Thoracic aorta (tissue), 2 donors: ENCODE measurements at places on chromosomes 3 and 15. TPM values are rescaled to one million over a fixed set of nuclear protein-coding genes. Genes with fewer than 3 reads are reported as not detected.

- DNase-seq, result no peak
- H3K27ac ChIP-seq, result no peak overlapping the region
- H3K36me3 ChIP-seq, result peaks cover 3% of the 10 kb centered on the region
- H3K4me3 ChIP-seq, result no peak overlapping the region
- peaks cover 40% of the 10 kb centered on the region for H3K4me1 ChIP-seq
Observed at GRCh38 chr15:98838387-98839259, 169.0 kb downstream of the PGPEP1L start.

GRCh38 chr3:124774327-124774718 is 44.1 kb downstream of the UMPS start:
- no peaks in the 10 kb centered on the region for H3K27me3 ChIP-seq
- no peak overlapping the region for H3K4me3 ChIP-seq
- DNase-seq, result no peak
- peaks cover 1% of the 10 kb centered on the region for H3K36me3 ChIP-seq
- peaks cover 84% of the 10 kb centered on the region for H3K4me1 ChIP-seq

The ADAMTS7 gene
- total RNA-seq, result 60.2 TPM

DNA sequence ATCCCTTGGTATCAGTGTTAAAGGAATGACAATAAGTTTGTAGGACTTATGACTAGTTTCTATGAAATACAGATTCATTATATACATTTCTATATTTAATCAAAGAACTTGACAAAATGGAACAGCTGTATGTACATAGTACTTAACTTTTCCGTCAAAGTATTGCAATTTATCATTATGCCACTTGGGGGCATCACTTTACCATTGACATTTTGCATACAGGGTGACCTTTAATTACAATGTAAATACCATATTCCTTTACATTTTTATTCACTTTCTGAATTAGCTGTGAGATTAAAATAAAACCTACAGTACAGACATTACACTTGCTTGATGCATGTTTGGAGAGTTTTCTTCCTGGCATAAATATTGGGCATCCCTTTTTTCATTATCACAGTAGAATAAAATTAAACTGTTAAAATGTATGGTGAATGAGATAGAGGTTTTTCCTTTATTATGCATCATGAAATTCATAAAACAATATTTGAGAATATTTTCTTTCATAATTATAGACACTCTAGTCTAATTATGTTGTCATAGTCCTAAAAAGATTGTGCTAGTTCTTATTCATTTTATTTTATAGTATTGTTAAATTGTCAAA is 6.9 kb downstream of the NEK11 start:
- H3K27ac ChIP-seq, result no peak overlapping the region
- H3K27me3 ChIP-seq, result no peaks in the 10 kb centered on the region
- no peaks in the 10 kb centered on the region for H3K36me3 ChIP-seq
- no peak for DNase-seq

The CCDC54 gene
- not detected for total RNA-seq

DNA sequence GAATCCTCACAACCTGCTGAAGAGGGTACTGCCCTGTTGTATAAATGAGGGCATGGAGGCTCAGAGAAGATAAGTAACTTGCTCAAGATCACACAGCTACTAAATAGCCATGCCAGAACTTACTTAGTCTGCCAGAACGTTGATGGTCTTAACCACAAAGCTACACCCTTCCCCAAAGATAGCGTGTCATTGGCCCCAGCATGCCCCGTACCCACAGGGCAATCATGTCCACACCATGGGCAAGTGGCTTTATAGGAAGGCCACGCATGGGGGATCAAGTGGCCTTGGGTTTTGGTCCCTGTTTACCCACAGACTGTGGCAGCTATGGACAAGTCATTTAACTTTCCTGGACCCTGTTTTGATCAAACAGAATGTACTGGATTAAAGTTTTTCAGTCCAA is 15.9 kb upstream of the ARHGEF3 start:
- DNase-seq, result no peak
- no peak overlapping the region for H3K27ac ChIP-seq
- no peak overlapping the region for H3K4me3 ChIP-seq
- H3K27me3 ChIP-seq, result no peaks in the 10 kb centered on the region
- H3K4me1 ChIP-seq, result no peaks in the 10 kb centered on the region
- no peaks in the 10 kb centered on the region for H3K36me3 ChIP-seq

DNA sequence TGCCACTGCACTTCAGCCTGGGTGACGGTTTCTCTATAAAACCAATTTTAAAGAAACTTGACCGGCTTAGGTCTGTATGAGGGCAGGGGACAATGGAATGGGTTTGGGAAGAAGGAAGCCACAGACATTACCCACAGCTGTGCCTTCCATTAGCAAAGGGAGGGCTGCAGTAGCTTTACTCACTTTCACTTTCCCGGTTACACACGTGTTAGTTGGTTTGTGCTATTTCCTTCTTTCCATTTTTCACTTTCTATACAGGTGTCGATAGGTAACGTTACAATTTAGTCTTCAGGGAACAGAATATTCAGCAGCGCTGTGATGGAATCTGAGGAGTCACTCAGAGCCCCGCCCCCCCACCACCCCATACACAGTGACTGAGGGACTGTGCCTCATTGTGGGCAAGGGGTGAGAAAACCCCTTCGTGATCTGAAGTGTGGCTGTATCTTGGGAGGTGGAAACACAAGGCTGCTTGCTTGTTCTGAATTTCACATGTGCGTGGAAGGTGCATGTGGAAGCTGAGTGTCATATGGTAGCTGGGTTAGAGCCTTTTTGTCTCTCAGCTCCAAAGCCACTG is 44.8 kb upstream of the RPL32 start:
- H3K27ac ChIP-seq, result no peak overlapping the region
- H3K36me3 ChIP-seq, result no peaks in the 10 kb centered on the region
- peaks cover 32% of the 10 kb centered on the region for H3K4me1 ChIP-seq
- no peak for DNase-seq

The P2RY12 gene
- 2.2 TPM for total RNA-seq

GRCh38 chr3:177730814-177731213 is 533.5 kb upstream of the TBL1XR1 start:
- H3K4me1 ChIP-seq, result peaks cover 29% of the 10 kb centered on the region
- no peaks in the 10 kb centered on the region for H3K27me3 ChIP-seq
- no peak overlapping the region for H3K27ac ChIP-seq
- H3K36me3 ChIP-seq, result no peaks in the 10 kb centered on the region
- no peak for DNase-seq

DNA sequence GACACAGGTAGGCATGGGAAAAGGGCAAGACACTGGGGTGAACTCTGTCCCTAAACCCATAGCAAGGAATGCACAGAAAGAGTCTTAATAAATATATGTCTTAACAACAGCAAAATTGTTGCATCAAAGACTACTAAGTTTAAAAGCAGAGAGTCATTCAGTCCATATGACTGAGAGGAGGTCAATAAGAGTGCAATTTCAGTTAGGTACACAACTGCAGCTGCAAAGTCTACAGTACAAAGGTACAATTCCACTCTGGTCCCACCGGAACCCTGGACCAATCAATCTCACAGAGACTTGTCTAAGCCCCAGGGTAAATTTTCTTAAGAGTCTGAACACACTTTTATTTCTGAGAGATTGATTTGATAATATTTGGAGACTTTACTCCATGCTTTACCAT is 6.9 kb downstream of the CP start:
- H3K4me1 ChIP-seq, result peaks cover 7% of the 10 kb centered on the region
- no peak overlapping the region for H3K27ac ChIP-seq
- no peaks in the 10 kb centered on the region for H3K36me3 ChIP-seq
- no peaks in the 10 kb centered on the region for H3K27me3 ChIP-seq
- DNase-seq, result no peak

- no peaks in the 10 kb centered on the region for H3K36me3 ChIP-seq
- peaks cover 3% of the 10 kb centered on the region for H3K4me1 ChIP-seq
- no peaks in the 10 kb centered on the region for H3K27me3 ChIP-seq
- DNase-seq, result no peak
Observed at GRCh38 chr3:119812491-119813058, 30.7 kb downstream of the NR1I2 start.

DNA sequence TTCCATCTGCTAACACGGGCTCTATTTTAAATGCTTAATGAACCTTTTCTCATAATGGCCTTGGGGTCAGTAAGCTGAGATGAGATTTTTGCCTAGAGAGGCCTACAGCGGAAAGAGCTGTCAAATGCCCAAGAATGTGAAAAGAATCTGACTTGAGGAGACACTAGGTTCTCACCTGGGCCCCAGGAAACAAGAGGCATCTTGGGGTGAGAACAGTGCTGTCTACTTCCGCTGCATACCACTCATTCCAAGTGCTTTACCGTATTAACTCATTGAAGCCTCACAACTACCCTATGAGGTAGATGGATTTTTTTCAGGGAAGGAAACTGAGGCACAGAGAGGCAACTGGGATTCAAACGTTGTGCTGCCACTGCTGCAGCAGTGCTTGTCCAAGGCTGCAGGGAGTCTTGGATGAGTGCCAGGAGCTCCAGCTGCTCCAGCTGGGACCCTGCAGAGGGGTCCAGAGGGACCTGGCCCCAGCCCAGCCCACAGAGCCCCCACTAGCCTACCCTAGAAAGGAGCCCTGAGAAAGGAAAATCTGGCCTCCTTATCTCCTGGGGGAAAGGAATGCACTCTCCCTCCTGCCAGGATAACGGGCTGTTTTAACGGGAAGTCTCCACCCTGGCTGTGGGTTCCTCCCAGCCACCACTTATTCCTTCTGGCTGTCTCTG is 68.4 kb downstream of the SLC12A8 start:
- no peak overlapping the region for H3K4me3 ChIP-seq
- H3K4me1 ChIP-seq, result peaks cover 47% of the 10 kb centered on the region
- no peak overlapping the region for H3K27ac ChIP-seq
- no peak for DNase-seq

GRCh38 chr3:55701997-55702396 is 214.9 kb upstream of the WNT5A start:
- H3K36me3 ChIP-seq, result no peaks in the 10 kb centered on the region
- no peak overlapping the region for H3K27ac ChIP-seq
- H3K4me1 ChIP-seq, result no peaks in the 10 kb centered on the region
- H3K4me3 ChIP-seq, result no peak overlapping the region

DNA sequence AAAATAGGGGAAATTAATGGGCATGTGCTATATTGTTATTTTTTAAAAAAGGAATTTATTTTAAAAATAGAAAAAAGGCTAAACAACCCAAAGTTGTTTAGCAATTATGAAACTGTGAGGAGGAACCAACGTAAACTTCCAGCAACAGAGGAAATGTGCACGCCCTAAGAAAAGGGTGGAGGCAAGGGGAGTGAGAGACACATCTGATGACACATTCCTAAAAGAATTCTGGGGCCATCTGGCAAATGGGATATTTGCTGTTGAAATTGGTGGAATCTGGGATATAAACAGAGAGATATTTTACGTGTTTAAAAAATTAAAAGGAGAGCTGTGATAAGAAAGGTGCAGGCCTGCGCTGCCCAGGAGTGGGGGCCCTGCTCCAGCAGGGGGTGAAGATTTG is 50.8 kb upstream of the MUC13 start:
- peaks cover 23% of the 10 kb centered on the region for H3K36me3 ChIP-seq
- H3K4me3 ChIP-seq, result no peak overlapping the region
- H3K27ac ChIP-seq, result peak overlapping the region; percentile 15
- DNase-seq, result no peak
- no peaks in the 10 kb centered on the region for H3K27me3 ChIP-seq
- H3K4me1 ChIP-seq, result peaks cover 10% of the 10 kb centered on the region

GRCh38 chr3:113051787-113052186 is 61.0 kb downstream of the GTPBP8 start:
- H3K4me1 ChIP-seq, result peaks cover 3% of the 10 kb centered on the region
- H3K27ac ChIP-seq, result no peak overlapping the region
- peak overlapping the region; percentile 60 for H3K4me3 ChIP-seq
- H3K27me3 ChIP-seq, result no peaks in the 10 kb centered on the region

- H3K27ac ChIP-seq, result no peak overlapping the region
- no peak overlapping the region for H3K4me3 ChIP-seq
- H3K27me3 ChIP-seq, result no peaks in the 10 kb centered on the region
- no peaks in the 10 kb centered on the region for H3K4me1 ChIP-seq
Observed at GRCh38 chr3:32757618-32758374, 60.0 kb upstream of the TRIM71 start.

The PIGZ gene
- 11.0 TPM for total RNA-seq

- no peaks in the 10 kb centered on the region for H3K27me3 ChIP-seq
- H3K4me3 ChIP-seq, result peak overlapping the region; percentile 21
- H3K4me1 ChIP-seq, result peaks cover 36% of the 10 kb centered on the region
- no peak overlapping the region for H3K27ac ChIP-seq
Observed at GRCh38 chr3:108006077-108006771, 84.6 kb downstream of the CD47 start.

- DNase-seq, result no peak
- H3K4me3 ChIP-seq, result no peak overlapping the region
- no peak overlapping the region for H3K27ac ChIP-seq
- no peaks in the 10 kb centered on the region for H3K4me1 ChIP-seq
- no peaks in the 10 kb centered on the region for H3K27me3 ChIP-seq
Observed at GRCh38 chr3:49183873-49184272, 12.5 kb downstream of the KLHDC8B start.

- no peaks in the 10 kb centered on the region for H3K36me3 ChIP-seq
- no peak overlapping the region for H3K4me3 ChIP-seq
- peaks cover 26% of the 10 kb centered on the region for H3K4me1 ChIP-seq
- DNase-seq, result no peak
- H3K27ac ChIP-seq, result no peak overlapping the region
- no peaks in the 10 kb centered on the region for H3K27me3 ChIP-seq
Observed at GRCh38 chr3:185976977-185977678, 39.3 kb upstream of the TRA2B start.

- no peaks in the 10 kb centered on the region for H3K27me3 ChIP-seq
- no peak for DNase-seq
- no peak overlapping the region for H3K27ac ChIP-seq
- no peaks in the 10 kb centered on the region for H3K4me1 ChIP-seq
- H3K4me3 ChIP-seq, result no peak overlapping the region
Observed at GRCh38 chr3:147813256-147813655, 404.1 kb downstream of the ZIC1 start.

The CYP8B1 gene
- total RNA-seq, result not detected

The A4GNT gene
- not detected for total RNA-seq

DNA sequence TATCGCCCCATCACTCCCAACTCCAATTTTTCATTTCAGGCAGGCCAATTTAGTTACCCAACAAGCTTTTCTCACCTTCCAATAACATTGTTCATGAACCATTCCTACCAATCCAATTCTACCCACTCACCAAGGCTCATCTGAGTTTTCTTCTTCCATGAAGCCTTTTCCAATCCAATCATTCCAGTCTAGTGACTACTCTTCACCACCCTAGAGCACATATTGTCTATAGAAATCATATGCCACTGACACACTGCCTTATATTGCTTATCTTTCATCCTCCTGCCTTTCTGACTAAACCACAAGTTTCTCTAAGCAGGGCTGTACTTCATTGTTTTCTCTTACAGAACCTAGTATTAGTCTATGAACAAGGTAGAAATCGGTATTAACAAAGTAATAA is 11.4 kb downstream of the CCDC14 start:
- no peak for DNase-seq
- H3K27ac ChIP-seq, result no peak overlapping the region
- no peak overlapping the region for H3K4me3 ChIP-seq
- no peaks in the 10 kb centered on the region for H3K4me1 ChIP-seq
- no peaks in the 10 kb centered on the region for H3K27me3 ChIP-seq

GRCh38 chr3:4198491-4198890 is 104.7 kb upstream of the SETMAR start:
- no peak overlapping the region for H3K27ac ChIP-seq
- DNase-seq, result no peak
- H3K4me1 ChIP-seq, result no peaks in the 10 kb centered on the region
- no peaks in the 10 kb centered on the region for H3K36me3 ChIP-seq
- H3K27me3 ChIP-seq, result no peaks in the 10 kb centered on the region
- no peak overlapping the region for H3K4me3 ChIP-seq

- H3K27ac ChIP-seq, result peak overlapping the region; percentile 62
- no peak for DNase-seq
- H3K4me3 ChIP-seq, result peak overlapping the region; percentile 92
- H3K4me1 ChIP-seq, result peaks cover 24% of the 10 kb centered on the region
- no peaks in the 10 kb centered on the region for H3K27me3 ChIP-seq
- peaks cover 10% of the 10 kb centered on the region for H3K36me3 ChIP-seq
Observed at GRCh38 chr3:138173769-138174420, 826 bp downstream of the DBR1 start.
